ENCODE measurements at places on chromosomes 11 and 22. TPM values are rescaled to one million over a fixed set of nuclear protein-coding genes. Genes with fewer than 3 reads are reported as not detected.

GRCh38 chr11:69040581-69041260 is 8.0 kb upstream of the TPCN2 start:
- peaks cover 17% of the 10 kb centered on the region for H3K4me1 ChIP-seq
- H3K27ac ChIP-seq, result no peak overlapping the region
- H3K27me3 ChIP-seq, result peaks cover 4% of the 10 kb centered on the region
- H3K36me3 ChIP-seq, result no peaks in the 10 kb centered on the region

DNA sequence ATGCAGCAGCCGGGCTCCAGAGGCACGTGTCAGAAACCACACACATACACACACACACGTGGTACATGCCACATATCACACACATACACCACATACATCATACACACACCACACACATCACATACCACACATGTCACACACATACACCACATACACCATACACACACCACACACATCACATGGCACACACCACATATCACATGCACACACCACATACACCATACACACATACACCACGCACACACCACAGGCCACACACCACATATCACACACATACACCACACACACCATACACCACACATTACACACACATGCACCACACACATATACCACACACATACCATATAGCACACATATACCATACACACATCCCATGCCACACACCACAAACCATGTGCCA is 97.5 kb upstream of the PRR5 start:
- DNase-seq, result no peak
- H3K4me3 ChIP-seq, result no peak overlapping the region
- no peak overlapping the region for H3K27ac ChIP-seq
- H3K27me3 ChIP-seq, result peaks cover 31% of the 10 kb centered on the region
- H3K36me3 ChIP-seq, result no peaks in the 10 kb centered on the region

DNA sequence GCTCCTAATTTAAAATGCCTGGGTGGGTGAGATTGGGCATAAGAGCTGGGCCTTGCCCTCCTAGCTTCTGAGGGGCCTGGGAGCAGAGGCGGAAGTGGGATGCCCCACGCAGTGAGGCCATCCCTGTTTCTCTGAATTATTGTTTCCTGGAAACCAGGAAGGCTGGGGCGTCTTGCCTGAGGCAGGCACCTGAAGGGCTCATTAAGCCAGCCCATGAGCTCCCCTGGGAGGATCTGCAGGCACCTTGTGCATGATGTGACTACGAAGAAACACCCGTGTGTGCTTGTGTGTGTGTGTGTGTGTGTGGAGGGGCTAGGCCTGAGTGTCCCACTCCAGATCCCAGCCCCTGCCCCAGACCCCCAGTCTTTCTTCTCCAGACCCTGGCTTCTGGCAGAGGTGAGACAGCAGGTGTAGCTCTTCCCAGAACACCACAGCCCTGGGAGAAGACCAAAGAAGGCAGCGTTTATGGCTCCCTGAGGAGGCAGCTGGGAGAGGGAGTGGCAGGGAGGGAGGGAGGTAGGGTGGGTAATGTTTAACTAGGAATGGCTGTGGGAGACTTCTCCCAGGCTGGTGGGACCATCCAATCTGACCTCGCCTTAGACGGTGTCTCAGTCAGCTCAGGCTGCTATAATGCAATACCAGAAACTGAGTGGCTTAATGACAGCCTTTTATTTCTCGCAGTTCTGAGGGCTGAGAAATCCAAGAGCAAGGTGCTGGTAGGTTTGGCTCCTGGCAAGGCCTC is 2.1 kb upstream of the BATF2 start:
- H3K36me3 ChIP-seq, result no peaks in the 10 kb centered on the region
- H3K27me3 ChIP-seq, result no peaks in the 10 kb centered on the region
- DNase-seq, result no peak
- H3K4me1 ChIP-seq, result peaks cover 29% of the 10 kb centered on the region
- H3K27ac ChIP-seq, result no peak overlapping the region

DNA sequence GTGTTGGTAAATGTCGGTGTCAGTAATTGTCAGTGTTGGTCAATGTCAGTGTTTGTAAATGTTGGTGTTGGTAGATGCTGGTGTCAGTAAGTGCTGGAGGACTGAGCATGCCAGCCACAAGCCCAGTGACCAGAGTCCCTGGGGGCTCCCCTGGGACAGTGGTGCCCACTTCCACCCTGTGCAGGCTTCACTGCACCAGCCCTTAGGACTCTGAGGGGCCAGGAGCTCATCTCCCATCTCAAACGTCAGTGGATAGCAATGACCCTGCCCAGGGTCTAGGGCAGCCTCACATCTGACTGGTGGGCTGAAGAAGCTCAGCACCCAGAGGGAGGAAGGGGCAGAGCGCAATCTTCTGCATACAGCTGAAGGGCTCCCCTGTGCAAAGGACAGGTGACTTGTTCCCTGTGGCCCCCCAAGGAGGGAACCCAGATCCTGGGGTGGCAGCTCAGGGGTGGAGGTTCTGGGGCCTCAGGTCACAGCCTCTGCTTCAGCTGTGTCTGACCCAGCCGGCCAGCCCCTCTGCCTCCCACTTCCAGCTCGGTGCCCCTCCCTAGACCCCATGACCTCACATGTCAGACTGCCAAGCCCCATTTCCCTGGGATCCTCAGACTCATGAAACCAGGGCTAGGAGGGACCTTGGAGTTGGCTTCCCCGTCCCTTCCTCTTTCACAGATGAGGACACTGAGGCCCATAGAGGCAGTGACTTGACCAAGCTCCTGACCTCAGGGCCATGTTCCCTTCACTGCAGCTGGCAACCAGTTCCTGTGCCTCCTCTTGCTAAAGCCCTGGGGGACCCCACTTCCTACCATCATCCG is 138.4 kb downstream of the CRYBB2 start:
- no peak overlapping the region for H3K27ac ChIP-seq
- no peaks in the 10 kb centered on the region for H3K27me3 ChIP-seq
- no peak for DNase-seq
- peaks cover 9% of the 10 kb centered on the region for H3K4me1 ChIP-seq
- peaks cover 67% of the 10 kb centered on the region for H3K36me3 ChIP-seq
- H3K4me3 ChIP-seq, result no peak overlapping the region

GRCh38 chr11:111978028-111978771 is 41.1 kb downstream of the DIXDC1 start:
- peaks cover 6% of the 10 kb centered on the region for H3K27me3 ChIP-seq
- DNase-seq, result peak; percentile 37
- H3K4me1 ChIP-seq, result peaks cover 72% of the 10 kb centered on the region
- H3K36me3 ChIP-seq, result no peaks in the 10 kb centered on the region

The IGF2 gene
- 75.0 TPM for total RNA-seq

- peaks cover 67% of the 10 kb centered on the region for H3K4me1 ChIP-seq
- peaks cover 7% of the 10 kb centered on the region for H3K36me3 ChIP-seq
- H3K27ac ChIP-seq, result peak overlapping the region; percentile 98
- no peaks in the 10 kb centered on the region for H3K27me3 ChIP-seq
- DNase-seq, result no peak
Measured at GRCh38 chr11:108122166-108122628, 830 bp downstream of the ACAT1 start.

DNA sequence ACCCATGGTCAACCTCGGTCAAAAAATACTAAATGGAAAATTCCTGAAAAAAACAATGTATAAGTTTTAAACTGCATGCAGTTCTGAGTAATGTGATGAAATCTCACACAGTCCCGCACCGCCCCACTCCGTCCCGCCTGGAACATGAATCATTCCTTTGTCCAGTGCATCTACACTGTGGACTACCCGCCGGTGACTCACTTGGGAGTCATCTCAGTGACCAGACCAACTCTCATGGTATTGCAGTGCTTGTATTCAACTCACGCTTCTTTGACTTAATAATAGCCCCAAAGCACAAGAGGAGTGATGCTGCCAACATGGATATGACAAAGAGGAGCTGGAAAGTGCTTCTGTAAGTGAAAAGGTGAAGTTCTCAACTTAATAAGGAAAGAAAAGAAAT is 48.8 kb downstream of the ARHGAP32 start:
- no peak overlapping the region for H3K4me3 ChIP-seq
- H3K27me3 ChIP-seq, result no peaks in the 10 kb centered on the region
- H3K4me1 ChIP-seq, result no peaks in the 10 kb centered on the region

The TBX10 gene
- 0.14 TPM for total RNA-seq

GRCh38 chr11:31529701-31530100 is 20.1 kb downstream of the ELP4 start:
- H3K27me3 ChIP-seq, result no peaks in the 10 kb centered on the region
- H3K4me1 ChIP-seq, result no peaks in the 10 kb centered on the region
- H3K36me3 ChIP-seq, result peaks cover 2% of the 10 kb centered on the region
- H3K27ac ChIP-seq, result no peak overlapping the region

GRCh38 chr22:35409783-35410662 is 10.1 kb downstream of the MCM5 start:
- H3K4me3 ChIP-seq, result no peak overlapping the region
- peaks cover 96% of the 10 kb centered on the region for H3K36me3 ChIP-seq
- no peaks in the 10 kb centered on the region for H3K27me3 ChIP-seq
- no peaks in the 10 kb centered on the region for H3K4me1 ChIP-seq

GRCh38 chr11:4087551-4087950 is 7.0 kb upstream of the RRM1 start:
- H3K36me3 ChIP-seq, result peaks cover 45% of the 10 kb centered on the region
- no peaks in the 10 kb centered on the region for H3K4me1 ChIP-seq
- H3K27me3 ChIP-seq, result no peaks in the 10 kb centered on the region
- no peak overlapping the region for H3K27ac ChIP-seq
- no peak for DNase-seq

The CCDC89 gene
- 0.63 TPM for total RNA-seq

- H3K27ac ChIP-seq, result no peak overlapping the region
- peaks cover 25% of the 10 kb centered on the region for H3K36me3 ChIP-seq
- DNase-seq, result no peak
- no peaks in the 10 kb centered on the region for H3K27me3 ChIP-seq
- H3K4me1 ChIP-seq, result peaks cover 6% of the 10 kb centered on the region
Measured at GRCh38 chr11:69657456-69657910, 16.5 kb downstream of the CCND1 start.

The MORC2 gene
- total RNA-seq, result 18.0 TPM

- H3K36me3 ChIP-seq, result no peaks in the 10 kb centered on the region
- H3K4me1 ChIP-seq, result peaks cover 53% of the 10 kb centered on the region
- peak; percentile 78 for DNase-seq
Measured at GRCh38 chr11:2778630-2779498, 79.1 kb upstream of the KCNQ1OT1 start.

DNA sequence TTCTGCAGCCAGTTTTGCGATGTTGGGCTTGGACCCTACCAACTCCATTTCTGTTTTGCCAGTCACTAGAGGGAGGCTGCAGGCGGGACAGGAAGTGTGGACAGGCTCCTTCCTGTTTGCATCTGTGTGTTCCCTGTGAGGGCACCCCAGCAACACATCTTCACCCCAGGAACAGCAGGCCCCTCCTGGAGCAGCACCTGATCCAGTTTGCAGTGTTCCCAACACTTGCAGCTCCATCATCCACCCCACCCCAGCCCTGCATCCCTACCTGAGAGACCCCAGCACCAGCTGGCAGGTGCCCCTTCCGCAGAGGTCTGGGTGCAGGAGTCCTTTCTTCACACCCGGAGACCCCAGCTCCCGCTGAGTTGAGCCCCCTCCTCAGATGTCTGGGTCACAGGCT is 7.4 kb upstream of the VSIG10L2 start:
- H3K27ac ChIP-seq, result no peak overlapping the region
- H3K36me3 ChIP-seq, result no peaks in the 10 kb centered on the region
- no peak overlapping the region for H3K4me3 ChIP-seq
- H3K27me3 ChIP-seq, result no peaks in the 10 kb centered on the region

The INS gene
- total RNA-seq, result not detected

The FGF4 gene
- total RNA-seq, result not detected

The OR4A16 gene
- not detected for total RNA-seq

DNA sequence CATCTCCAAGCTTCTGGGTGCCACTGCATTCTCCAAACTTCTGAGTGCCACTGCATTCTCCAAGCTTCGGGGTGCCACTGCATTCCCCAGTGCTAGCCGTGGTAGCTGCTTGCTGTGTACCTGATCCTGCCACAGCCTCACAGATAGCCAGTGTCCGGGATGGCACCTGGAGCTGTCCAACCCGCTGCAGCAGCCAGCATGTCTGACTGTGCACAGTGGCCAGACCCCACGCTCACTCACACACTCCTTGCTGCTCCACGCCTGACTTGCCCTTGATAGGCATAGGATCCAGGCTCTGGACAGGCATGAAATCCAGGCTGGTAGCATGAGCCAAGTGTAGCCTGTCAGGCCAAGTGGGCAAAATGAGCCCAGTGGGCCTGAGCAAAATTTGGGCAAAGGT is 465.0 kb downstream of the GUCY1A2 start:
- no peak overlapping the region for H3K4me3 ChIP-seq
- H3K4me1 ChIP-seq, result no peaks in the 10 kb centered on the region
- H3K36me3 ChIP-seq, result no peaks in the 10 kb centered on the region
- no peak for DNase-seq
- H3K27me3 ChIP-seq, result no peaks in the 10 kb centered on the region

DNA sequence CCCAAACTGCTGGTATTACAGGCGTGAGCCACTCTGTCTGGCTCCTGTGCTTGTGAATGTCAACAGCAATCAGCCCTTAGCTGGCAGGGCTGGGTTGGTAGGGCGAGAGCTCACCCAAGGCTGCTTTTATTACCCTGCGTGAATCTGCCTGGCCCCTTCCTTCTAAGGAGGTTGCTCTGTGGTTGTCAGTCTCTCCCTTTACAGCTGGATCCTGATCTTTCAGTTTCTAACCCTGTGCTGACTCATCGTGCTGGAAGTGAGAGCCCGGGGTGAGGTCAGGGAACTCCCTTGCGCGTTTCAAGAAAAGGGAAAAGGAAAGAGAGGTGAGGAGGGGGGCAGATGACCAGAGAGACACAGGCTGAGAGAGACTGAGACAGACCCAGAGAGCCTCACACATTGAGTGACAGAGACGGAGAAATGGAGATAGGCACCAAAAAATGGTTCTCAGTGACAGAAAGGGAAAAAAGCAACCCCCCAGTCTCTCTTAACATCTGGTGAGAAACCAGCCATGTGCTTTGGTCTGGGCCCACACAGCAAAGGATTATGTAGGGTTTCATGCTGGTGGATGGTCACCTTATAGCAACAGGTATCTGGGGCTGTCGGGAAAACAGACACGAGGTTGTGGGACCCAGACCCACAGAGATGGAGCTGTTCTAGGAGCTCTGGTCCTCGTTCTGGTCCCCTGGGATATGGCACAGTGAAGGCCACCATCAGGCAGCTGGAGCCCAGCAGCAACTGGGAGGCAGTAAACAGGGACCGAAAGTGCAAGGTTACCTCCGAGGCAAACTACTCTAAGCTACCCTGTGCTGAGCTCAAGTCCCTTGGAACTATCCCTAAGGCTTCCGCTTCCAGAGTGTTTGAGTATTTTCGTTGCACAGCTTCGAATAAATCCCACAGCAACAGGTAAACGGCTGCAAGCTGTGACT is 2.5 kb downstream of the TCN2 start:
- DNase-seq, result peak; percentile 33
- H3K27me3 ChIP-seq, result no peaks in the 10 kb centered on the region
- H3K4me1 ChIP-seq, result peaks cover 51% of the 10 kb centered on the region
- peaks cover 36% of the 10 kb centered on the region for H3K36me3 ChIP-seq

All from left ventricle myocardium inferior (tissue), 1 donor.